ENCODE measurements at places on chromosomes 5 and 9.

GRCh38 chr5:138482638-138483037 is 17.4 kb downstream of the EGR1 start:
- DNase-seq = no peak

DNA sequence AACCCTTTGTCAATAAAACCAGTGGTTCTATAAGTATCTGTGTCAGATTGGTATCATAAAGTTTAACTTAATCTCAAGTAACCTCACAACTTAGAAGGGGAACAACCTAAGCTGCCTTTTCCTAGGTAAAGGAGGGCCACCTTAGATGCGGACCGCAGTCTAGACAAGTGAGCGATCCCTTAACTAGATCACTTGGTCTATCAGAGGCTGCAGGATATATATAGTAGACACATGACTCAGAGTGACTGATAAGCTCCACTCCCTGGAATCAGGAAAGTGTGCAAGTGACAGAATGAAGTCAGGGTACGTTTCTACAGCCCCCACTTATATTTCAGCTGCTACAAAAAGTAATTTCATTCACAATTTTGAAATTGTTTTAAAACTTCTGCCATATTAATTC is 7.4 kb downstream of the REEP5 start:
- no peak for DNase-seq

GRCh38 chr9:14051419-14051818 is 262.5 kb downstream of the NFIB start:
- no peak for DNase-seq

DNA sequence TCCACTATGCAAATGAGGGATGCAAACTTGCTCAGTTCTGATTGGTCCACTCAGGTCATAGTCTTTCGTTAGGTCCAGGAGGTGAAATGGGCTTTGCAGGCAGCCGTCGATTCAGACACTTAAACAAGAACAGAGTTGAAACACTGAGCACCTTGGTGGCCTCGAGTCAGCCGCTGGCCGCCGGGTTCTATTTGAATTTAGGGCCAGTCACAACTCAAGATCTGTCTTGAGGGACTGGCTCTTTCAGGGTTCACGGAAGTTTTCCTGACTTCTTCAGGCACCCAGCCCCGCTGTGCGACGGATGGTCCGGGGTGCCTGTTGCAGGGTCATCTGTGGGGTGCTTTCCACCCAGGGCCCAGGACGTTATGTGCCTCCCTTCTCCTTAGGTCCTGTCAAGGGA is 412.8 kb upstream of the IRX4 start:
- DNase-seq = no peak

GRCh38 chr9:78278177-78278777 is 18.6 kb upstream of the PSAT1 start:
- no peak for DNase-seq

- DNase-seq = no peak
Measured at GRCh38 chr9:82445556-82445955, 457.0 kb downstream of the SPATA31D1 start.

DNA sequence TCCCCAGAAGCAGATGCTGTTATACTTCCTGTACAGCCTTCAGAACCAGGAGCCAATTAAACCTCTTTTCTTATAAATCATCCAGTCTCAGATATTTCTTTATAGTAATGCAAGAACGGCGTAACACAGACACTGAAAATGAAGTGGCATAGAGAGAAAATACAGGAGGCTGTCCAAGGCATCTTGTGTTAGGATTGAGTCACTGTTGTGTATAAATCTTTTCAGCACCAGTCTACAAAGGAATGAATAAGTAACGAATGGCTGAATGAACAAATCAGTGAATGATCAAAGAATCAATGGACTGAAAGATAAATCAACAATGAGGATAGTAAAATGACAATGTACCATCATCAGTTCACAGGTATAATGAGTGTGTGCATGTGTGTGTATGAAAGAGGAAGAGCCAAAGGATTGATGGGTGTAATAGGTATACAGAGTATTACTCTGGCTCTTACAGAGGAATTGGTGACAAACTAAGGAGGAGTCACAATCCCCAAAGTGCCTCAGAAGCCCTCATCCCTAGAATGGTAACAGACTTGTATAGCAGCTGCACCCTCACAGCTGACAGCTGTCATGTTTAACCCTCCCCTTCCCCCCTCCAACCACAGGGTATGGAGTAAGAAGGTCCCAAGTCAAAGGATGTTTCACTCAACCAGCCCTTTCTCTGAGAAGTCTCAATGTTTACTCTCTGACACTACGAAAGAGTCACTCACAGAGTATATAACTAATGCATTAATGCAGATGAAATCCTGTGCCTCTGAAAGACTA is 29.8 kb upstream of the MIER3 start:
- DNase-seq = no peak

DNA sequence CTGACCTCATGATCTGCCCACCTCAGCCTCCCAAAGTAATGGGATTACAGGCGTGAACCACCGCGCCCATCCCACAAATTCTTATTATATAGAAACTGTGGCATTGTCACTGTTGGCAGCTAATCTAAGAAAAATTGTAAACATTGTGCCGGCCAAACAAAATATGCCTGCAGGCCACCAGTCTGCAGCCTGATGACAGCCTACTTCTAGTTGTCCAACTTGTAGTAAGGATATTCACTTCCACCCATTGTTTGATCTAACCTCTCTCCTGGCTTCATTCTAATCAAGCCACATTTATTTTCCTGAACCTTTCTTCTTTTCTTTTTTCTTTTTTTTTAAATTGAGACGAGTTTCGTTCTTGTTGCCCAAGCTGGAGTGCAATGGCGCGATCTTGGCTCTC is 13.7 kb upstream of the TMED9 start:
- DNase-seq = no peak

DNA sequence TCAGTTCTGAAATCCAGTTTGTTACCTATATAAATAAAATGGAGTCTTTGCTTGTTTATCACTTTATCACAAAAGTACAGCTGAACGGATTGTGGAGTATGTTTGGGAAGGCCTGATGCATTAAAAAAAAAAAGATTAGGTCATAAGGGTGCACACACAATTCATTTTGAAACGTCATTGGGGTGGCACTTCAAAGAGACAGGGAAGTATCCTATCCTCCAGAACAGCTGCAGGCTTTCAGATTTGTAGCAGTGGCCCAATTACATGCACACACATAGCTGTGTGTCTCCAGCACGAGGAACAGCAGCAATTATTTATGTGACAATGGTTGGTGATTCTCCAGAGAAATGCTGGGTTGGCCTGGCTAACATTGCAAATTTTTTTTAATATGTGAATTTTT is 46.8 kb upstream of the FER start:
- peak; percentile 7 for DNase-seq

DNA sequence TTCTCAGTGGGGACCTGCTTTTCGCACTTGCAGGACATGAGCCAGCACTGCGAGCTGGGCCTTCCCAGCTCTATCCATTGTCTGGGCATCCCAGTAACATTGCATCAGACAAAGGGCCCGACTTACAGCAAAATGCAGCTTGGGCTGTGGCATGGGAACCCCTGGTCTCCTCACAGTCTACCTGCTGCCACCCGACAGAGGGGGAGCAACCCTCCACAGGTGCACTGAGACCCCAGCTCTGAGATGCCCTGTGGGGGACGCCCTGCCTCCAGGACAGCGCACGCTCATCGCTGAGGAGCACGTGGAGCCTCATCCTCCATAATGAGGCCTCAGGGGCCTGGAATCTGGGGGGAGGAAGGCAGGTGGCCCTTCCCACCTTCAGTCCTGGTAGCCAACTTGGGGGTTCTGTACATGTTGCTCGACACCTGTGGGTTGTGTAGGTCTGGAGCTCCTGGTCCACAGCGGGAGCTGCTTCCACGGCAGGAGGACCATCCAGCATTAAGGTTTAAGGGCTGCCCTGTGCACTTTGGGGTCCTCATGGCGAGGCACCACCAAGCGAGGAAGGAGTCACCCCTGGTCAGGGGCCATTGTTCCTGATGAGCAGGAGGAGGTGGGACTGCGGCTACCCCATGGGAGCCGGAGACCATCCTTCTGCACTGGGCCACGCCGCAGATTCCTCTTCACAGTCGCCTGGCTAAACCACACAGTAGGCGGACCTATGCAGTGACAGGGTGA is 376.5 kb upstream of the IRX1 start:
- no peak for DNase-seq

DNA sequence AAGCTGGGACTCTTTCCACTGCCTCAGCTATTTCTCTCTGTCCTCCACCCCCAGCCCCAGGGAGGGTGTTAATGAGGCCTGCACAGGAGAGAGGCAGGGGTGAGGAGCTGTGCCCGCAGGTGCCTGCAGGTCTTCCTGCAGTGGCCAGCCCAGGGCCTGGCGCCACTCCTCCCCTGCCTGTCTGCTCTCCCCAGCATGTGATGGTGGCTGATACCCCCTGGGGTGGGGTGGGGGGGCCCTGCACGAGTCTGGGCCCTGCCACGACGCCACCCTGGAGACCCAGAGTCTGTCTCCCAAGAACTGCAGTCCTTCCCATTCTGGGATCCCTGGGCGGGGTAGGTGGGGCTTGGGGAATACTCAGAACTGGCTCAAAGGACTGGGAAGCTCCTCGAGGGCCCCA is 166.4 kb upstream of the SMIM23 start:
- no peak for DNase-seq

- DNase-seq = no peak
Measured at GRCh38 chr5:74295676-74296075, 344.9 kb downstream of the ENC1 start.

DNA sequence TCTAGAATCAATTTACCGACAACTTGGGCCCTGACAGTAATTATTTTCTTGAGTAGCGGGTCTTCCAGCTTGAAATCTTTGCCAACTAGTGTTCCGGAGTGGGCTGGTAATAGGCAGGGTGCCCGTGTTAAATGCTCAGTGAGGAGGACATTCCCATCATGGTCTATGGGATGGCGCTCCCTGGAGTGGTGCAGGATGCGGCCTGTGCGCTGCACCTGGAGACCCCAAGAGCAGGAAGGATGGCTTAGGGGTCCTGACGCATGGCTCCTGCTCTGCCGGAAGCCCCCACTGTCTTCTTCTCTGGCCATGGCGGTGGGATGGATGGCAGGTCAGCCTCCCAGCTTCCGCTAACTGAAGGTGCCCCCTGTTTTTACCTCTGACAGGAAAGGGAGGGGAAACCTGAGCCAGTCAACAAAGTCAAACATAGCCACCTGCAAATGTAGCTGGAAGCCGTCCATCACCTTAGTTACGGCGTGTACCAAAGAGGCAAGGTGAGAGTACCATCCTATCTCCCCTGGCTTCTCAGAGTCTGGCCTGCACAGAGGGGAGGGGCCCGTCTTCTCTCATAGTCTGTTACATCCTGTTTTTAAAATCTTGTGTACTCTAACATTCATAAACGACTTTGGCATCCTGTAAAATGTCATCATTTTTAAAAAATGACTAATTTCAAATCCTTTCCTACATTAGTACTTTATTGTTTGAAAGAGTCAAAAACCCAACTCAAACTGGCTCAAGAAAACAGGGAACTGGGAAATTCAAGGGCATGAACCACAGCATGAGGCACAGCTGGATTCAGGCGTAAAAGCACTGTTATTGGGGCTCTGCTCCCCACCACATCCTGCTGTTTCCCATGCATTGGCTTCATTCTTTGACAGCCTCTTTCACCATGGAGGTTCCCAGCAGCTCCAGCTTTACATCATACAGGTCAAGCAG is 28.5 kb upstream of the UNC5A start:
- no peak for DNase-seq

DNA sequence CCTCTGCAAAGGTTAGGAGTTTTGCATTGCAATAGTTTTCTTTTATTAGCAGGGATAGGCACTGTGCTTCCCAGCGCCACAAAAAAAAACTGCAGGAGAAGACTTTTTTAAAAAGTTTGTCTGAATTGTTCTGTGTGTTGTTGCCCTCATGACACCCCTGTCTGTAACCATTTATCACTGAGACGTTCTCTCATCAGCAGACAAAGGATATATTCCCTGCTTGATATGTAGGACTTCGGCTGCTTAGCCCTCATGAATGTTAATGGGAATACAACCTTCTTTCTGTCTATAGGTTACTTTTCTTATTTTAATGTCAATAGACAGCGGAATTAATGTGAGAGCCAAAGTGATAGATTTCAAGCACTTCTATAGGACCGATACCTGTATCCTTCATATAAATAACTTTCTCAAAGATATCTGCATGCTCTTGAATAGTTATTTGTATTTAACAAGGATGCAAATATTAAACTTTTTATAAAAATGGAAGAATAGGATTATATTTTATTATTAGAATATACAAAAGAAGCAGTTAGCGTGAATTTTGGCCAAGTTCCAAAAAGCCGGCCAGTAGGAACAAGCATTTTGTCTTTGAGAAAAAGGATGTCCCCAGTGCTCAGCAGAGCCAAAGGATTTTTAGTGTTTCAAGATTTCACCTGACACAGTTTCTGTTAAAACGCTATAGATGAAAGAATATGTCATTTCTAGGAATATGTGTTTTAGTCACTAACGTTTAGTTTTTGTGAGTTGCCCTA is 1.5 kb upstream of the LYSMD3 start:
- no peak for DNase-seq

- no peak for DNase-seq
Measured at GRCh38 chr9:69476016-69476415, 151.0 kb downstream of the ENTREP1 start.

GRCh38 chr5:5050801-5051200 is 89.3 kb upstream of the ADAMTS16 start:
- DNase-seq = no peak

- DNase-seq = no peak
Measured at GRCh38 chr5:124054564-124054963, 542.6 kb downstream of the CSNK1G3 start.
